ENCODE measurements at places on chromosomes 3 and 15. TPM values are rescaled to one million over a fixed set of nuclear protein-coding genes. Genes with fewer than 3 reads are reported as not detected.

The GATM gene
- total RNA-seq: 23.2 TPM

The TJP1 gene
- total RNA-seq: under 0.01 TPM

The FBN1 gene
- total RNA-seq: 30.4 TPM

The SCN11A gene
- under 0.01 TPM for total RNA-seq

The ACVR2B gene
- 6.5 TPM for total RNA-seq

The COX5A gene
- 47.9 TPM for total RNA-seq

The GAP43 gene
- not detected for total RNA-seq

The BCHE gene
- total RNA-seq: under 0.01 TPM

The IL20RB gene
- total RNA-seq: 0.54 TPM

- DNase-seq: no peak
Observed at GRCh38 chr15:96330064-96330449, 443 bp upstream of the NR2F2 start.

DNA sequence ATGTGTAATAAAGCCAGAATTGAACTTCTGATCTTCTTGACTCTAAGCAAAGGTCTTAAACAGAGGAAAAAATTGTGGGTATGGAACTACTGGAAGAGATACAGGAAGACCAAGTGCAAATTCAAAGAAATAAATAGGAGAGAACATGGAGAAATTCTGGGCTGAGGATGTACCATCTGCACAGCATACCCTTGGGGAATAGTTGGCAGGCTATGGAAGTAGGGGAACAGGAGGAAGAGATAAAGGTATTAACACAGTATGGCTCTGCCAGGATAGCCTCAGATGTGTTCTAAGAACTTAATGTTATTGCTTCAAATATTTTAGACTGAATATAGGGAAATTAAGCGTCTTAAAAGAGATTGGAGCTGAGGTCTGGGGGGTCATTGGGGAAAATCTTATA, 485.4 kb downstream of the CNTN3 start:
- no peak for DNase-seq

DNA sequence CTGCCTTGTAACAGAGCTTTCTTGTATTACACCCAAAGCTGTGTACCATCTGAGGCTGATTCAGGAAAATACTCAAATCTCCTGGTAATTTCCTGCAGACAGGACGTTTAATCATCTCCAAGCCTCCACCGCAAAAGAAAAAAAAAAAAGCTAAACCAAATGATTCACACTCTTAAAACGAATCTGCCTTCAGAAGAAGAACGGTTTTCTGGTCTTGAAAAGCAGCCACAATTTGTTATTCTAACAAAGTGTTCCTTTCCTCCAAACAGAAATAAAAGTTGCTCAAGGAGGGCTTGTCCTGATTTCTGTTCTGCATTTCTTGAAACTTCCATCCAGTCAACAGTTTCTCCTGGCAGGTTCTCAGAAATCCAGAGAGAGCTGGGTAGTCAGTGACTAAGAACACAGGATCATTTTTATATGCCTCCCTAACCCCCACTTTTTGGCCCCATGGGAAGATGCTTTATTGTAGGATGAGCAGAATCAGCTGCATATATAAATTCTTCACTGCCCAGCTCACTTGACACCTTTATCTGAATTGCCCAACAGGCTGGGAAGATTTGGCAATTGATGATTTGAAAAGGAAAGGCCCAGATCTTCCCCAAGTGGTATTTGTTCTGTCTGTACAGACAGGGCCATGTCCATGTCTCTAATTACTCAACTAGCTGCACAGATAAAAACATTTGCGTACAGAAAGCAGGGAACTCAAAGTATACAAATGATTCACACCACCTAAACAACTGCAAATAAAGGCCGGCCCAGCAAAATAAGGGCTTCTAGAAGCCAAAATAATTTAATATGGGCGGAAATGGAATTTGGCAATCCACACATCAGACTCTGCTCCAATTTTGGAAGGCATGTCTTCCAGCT, 41.0 kb upstream of the PRICKLE2 start:
- peak; percentile 1 for DNase-seq

DNA sequence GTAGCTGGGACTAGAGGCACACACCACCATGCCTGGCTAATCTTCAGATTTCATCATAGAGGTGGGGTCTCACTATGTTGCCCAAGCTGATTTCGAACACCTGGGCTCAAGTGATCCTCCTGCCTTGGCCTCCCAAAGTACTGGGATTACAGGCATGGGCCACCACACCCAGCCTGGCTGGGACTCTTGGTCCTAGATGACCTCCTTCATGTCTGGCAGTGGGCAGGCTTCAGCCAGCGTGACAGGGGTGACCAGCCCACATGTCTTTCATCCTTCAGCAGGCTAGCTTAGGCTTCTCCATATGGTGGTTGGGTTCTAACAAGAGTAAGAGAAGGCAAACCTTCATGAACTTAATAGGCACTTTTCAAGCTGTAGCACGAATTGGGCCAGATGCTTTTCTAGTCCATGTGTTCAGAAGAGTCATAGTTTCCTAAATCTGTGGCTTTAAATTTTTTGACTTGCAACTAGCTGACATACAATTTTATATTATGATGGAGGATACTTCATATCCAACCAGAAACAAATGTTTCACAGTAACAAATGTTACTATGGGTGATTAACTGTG, 7.6 kb downstream of the GPD1L start:
- DNase-seq: no peak

DNA sequence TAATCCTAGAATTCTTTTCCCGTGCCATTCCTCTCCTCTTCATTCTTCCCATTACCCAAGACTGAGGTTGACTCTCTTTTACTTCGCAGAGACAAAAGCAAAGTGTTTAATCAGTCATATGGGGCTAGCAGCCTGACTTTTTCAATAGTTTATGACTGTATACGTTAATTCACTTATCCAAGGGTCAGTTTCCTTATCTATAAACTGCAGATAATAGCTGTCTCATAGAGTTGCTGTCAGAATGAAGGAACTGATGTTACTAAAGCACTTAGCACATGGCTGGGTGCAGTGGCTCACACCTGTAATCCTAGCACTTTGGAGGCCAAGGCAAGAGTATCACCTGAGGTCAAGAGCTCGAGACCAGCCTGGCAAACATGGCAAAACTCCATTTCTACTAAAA, 43.5 kb upstream of the ULK4 start:
- DNase-seq: no peak

GRCh38 chr15:38532728-38533127, 31.9 kb downstream of the RASGRP1 start:
- no peak for DNase-seq

DNA sequence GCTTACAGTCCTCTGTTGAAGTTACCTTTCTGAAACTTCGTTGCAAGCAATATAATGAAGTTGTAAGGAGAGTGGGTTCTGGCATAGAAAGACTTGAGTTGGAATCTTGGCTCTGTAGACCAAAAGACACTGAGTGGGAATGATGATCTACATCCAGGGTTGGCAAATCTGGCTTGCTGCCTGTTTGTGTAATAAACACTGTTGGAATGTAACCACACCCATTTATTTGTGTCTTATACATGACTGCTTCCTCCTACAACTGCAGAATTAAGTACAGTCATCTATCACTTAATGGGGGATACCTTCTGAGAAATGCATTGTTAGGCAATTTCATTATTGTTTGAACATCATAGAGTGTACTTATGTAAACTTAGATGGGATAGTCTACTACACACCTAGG, 178.4 kb upstream of the SUCLG2 start:
- no peak for DNase-seq

DNA sequence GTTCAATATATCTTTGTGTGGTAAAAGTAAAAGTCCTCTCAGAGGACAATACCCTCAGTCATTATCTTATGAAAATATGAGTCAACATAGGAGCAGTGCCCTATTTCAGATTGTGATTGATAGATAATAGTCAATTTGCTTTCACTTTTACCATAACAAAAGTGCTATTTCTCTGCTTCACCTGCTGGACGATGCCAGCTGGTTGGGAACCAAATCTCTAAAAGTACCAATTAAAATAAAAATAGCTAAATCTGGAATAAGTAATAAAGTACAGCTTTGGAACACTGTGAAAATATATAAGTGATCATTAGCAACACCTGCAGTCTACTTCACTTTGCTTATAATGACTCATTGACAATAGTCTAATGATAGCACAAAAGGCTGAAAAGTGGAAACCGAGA, 390.3 kb upstream of the AGTR1 start:
- DNase-seq: no peak

DNA sequence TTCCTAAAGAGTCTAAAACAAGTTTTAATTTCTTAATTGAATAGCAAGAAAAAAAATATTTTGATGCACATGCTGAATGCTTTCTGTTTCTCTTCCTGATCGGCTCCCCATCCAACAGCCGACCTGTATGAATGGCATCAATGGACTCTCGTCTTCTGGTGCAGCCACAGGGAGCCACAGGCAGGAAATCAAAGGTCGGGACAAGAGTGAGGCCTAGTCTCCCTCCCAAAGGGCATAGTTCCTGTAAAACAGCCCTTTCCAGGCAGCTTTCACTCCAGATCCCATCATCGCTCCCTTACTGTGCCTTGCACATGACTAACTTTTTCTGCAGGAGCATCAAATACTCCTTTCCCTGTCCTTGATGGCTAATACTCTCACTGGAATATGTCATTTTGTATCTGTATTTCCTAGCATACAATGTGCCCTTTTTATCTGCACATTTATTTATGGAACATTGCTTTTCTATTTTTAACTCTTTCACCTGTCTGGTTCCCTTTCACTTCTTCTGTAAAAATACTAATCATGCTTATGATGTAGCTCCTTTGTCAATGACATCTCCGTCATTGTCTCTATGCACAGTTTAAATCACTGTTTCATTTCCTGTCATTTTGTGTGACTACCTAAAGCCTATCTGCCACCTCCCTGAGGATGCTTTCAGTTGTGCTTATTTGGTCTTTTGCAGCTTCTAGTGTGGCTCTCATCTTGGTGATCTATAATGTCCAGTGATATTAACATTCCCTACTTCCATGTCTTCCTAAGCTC, 326.2 kb downstream of the CTNNB1 start:
- DNase-seq: no peak

GRCh38 chr15:86349565-86349964, 269.9 kb downstream of the AGBL1 start:
- DNase-seq: no peak

GRCh38 chr3:24684506-24685023, 189.9 kb upstream of the THRB start:
- DNase-seq: no peak

DNA sequence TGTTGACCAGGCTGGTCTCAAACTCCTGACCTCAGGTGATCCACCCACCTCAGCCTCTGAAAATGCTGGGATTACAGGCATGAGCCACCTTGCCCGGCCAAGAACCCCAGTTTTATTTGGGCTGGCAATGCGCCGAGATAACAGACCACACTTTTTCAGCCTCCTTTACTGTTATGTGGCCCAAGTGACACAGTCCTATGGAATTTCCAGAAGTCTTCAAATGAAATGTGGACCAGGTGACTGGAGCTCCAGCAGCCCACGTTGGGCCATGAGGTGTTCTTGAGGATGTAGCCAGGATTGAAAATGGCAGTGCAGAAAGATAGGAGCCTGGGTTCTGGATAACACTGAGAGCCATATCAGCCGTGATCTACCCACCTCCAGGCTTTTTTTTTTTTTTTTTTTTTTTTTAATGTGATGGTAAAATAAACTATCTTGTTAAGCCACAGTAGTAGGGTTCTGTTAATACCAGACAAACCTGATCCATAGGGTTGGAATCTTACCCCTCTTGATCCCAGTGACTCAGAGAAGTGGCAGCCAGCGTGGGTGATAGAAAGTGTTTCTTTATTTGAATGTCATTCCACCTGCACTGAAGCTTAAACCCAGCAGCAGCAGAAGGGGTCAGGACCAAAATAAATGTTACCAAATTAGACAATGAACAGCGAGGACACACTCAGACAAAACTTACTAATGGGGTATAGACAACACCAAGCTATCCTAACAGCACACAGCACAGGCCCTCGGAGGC, 55.6 kb downstream of the LHFPL4 start:
- no peak for DNase-seq

DNA sequence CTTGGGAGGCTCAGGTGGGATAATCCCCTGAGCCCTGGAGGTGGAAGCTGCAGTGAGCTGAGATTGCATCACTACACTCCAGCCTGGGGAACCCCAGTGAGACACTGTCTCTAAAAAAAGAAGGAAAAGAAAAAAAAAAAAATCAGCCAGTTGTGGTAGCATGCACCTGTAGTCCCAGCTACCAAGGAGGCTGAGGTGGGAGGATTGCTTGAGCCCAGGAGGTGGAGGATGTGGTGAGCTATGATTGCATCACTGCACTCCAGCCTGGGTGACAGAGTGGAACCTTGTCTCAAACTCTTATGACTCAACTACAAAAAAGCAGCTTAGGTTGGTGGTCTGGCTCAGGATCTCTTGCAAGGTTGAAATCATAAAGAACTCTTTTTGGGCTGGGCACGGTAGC, 19.3 kb upstream of the GPX1 start:
- no peak for DNase-seq

GRCh38 chr3:120052225-120052624, 42.0 kb downstream of the GSK3B start:
- no peak for DNase-seq

GRCh38 chr3:59444294-59444671, 394.5 kb upstream of the CFAP20DC start:
- no peak for DNase-seq

- DNase-seq: peak; percentile 43
Observed at GRCh38 chr3:50519471-50520089, 16.1 kb upstream of the CACNA2D2 start.

- DNase-seq: no peak
Observed at GRCh38 chr3:178603735-178604134, 67.5 kb downstream of the KCNMB2 start.

GRCh38 chr15:58249646-58250312, 111.6 kb downstream of the AQP9 start:
- DNase-seq: no peak

DNA sequence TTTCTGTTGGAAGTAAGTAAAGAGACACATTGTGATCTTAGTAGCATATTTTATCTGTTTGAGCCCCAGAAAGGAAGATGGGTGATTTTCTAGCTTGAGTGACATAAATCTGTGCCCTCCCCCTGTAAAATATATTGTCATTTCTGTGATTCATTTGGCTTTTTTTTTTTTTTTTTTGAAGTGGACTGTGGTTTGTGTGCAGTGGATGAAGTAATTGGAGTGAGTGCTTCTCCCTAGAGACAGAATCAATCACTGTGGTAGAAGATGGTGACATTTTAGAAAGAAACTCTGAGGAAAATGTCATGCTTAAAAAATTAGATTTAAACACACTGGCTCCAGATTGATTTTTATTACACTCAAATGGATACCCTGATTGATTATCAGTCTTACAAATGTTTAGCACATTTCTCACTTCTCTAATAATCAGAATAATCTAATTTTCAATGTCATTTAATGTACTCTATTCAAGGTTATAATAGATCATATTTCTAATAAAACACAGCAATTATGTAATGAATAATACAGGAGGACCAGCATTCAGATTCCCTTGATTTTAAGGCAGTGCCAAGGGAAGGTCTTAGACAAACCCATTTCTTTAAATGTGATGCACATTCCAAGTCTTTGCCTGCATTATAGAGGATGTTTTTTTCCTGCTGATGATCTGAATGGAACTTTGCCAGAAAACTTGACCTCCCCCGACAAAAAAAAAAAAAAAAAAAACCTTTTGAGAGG, 116.6 kb downstream of the TOP2B start:
- DNase-seq: no peak

DNA sequence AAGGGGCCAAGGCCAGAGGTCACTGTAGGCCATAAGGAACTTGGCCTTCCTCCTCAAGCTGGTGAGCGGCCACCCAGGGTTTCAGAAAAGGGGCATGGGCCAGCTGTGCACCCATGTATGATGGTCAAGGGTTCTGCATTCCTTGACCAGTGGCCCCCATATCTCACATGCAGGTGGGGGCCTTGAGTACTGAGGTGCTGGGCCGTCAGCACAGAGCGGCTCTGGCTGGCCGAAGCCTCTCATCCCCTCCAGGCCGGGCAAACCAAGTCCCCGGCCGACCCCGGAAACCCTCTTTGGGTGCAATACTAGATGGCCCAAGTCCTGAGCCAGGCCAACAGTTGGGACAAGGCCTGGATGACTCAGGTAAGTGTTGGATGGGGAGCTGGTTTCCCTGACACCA, 9.5 kb downstream of the ALG3 start:
- no peak for DNase-seq
